HFFc6 (cell line): ENCODE measurements at places on chromosomes 4 and X. TPM values are rescaled to one million over a fixed set of nuclear protein-coding genes. Genes with fewer than 3 reads are reported as not detected.

The SPOCK3 gene
- total RNA-seq: not detected in 3 replicates

The CENPVL1 gene
- total RNA-seq: not detected in 3 replicates

The NDST4 gene
- total RNA-seq: not detected in 3 replicates

The FAM236B gene
- not detected in 3 replicates for total RNA-seq

The CENPI gene
- 7.8 and 12.4 TPM in 2 replicates for total RNA-seq
